ENCODE measurements at places on chromosomes 5 and 9.

- no peak for DNase-seq
Observed at GRCh38 chr5:157599565-157599964, 24.0 kb upstream of the ADAM19 start.

DNA sequence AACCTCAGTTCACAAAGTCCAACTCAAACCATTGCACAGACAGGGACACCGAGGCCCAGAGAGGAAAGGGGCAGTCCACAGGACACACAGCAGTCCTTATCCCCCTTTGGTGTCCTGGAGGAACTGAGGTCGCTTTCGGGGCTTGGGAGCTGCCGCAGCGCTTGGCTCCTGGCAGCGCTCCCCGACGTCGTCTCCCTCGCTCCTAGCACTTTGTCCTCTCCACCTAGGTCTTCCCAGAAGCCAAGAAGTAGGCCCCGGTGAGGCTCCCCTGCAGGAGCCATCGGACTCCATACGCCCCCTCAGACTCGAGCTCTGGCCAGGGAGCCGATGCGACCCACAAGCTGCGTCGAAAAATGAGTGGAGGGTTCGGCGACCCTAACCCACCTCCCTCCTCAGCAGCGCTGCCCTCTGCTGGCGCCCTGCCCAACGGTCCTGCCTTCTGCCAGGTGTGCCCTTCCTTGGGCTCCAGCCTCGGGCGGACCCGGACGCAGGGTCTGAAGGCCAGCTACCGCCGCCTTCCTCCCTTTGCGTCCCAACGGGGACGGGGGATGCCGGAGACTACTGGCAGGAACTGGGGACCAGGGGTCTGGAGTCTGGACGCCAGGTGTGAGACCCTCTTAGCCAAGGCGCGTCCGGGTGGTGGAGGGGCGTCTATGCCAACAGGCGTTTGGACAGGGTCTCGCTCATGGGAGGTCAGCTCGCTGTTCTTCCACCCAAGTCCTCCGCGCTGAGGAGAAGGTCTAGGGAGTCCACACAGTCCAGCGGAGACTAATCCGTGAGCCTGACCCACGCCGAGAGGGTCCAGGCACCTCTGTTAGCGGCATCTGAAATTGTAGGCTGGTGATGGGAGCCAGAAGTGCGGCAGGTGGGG is 2.1 kb upstream of the PRDM12 start:
- no peak for DNase-seq

DNA sequence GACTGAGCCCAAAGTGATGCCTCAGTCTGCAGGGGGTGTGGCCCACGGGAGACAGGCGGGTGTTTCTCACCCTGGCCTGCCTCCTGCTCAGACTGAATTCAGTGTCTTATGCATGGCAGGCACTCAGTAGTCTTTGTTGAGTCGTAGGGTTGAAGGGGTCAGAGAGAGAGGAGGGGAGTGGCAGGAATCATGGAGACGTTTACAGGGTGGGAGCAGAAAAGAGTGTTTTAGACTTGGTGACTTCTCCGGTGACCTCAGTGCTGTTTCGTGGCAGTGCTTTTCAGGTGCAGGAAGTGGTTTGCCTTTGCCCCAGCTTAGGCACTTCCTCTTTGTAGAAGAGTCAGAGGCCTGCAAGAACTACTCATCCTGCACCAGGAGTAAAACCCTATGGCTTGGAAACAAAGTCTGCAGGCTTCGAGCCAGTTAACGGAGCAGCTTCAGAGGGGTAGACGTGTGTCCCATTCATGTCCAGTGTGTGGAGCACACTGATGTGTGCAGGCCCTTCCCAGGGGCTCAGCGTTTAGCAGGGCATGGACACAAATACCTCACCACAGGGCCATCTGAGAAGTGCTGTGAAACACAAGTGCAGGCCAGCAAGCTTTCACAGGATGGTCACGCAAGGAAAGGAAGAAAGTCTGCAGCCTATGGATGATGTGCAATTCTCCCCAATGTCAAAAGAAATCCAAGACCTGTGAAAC is 24.5 kb upstream of the SEMA4D start:
- no peak for DNase-seq

DNA sequence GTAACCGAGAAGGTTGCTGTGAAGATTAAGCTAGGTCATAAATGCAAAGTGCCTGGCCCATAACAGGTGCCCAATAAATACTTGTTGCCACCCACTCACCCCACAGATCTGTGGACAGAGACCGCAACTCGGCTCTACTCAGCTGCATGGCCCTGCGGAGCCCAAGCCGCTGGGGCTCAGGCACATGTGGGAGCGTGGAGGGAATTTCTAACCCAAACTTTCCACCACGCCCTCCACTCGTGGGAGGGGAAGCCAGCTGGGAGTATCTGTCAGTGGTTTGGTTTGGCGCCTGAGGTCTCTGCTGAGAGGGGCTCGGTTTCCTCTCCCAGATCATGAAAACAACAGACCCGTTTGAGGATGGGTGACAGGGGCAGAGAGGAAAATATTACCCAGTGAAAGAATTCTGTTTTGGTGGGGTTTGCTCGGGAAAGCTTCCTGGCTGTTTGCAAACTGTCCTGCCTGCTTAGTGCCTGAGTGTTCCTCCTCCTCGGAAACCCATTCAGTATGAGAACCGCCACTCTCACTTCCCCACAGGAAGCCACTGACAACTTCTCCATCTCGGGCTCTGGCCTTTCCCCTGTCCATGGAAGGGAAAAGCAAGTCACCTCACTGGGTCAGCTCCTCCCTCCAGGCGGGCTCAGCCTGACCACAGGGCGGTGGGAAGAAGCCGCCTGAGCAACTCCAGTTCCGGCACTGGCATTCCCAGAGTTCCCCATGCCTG is 60.1 kb downstream of the RGS3 start:
- DNase-seq, result no peak

GRCh38 chr5:122173474-122174415 is 44.4 kb downstream of the ZNF474 start:
- DNase-seq, result no peak

- DNase-seq, result no peak
Observed at GRCh38 chr9:110452227-110452801, 114.7 kb upstream of the TXNDC8 start.

GRCh38 chr9:37107701-37108100 is 12.7 kb upstream of the ZCCHC7 start:
- DNase-seq, result no peak

Measured in GM04503 (cell line).